ENCODE measurements at places on chromosomes 3 and 15.

- DNase-seq, result no peak
Measured at GRCh38 chr15:27638958-27639357, 460.2 kb downstream of the OCA2 start.

DNA sequence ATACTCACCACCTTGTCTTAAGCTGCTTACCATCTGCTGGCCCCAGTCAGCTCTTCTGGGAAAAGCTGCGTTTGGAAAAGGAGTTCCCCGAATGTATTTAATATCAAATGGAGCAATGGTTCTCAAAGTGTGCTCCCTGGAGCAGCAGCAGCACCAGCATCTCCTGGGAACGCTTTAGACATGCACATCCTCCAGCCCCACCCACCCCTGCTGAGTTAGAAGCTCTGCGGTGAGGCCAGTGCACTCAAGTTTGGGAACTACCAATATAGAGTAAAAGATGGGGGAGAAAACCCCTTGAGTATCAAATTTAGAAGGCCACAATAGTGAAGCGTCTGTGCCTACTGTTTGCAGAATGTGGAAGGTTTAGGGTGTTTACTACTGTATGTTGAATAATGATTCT lies 124.0 kb upstream of the TOPAZ1 start:
- no peak for DNase-seq

DNA sequence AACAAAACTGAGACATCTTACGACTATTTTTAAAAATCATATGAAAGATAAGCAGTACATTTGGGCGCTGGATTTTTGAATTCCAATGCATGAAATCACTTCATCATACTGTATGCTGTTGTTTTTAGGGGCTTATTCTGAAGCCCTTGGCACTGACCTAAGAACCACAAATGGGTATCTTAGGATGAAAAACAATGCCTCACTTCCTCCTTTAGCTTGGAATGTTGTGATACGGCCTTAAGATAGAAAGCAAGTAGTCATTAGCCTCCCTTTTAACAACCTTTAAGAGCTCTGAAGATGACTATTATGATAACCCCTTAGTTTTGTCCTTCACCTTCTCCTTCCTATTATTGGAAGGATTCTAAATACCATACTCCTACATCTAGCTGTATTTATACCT lies 289.8 kb downstream of the ARPP21 start:
- no peak for DNase-seq

- DNase-seq, result no peak
Measured at GRCh38 chr3:100875239-100875638, 118.0 kb downstream of the ABI3BP start.

DNA sequence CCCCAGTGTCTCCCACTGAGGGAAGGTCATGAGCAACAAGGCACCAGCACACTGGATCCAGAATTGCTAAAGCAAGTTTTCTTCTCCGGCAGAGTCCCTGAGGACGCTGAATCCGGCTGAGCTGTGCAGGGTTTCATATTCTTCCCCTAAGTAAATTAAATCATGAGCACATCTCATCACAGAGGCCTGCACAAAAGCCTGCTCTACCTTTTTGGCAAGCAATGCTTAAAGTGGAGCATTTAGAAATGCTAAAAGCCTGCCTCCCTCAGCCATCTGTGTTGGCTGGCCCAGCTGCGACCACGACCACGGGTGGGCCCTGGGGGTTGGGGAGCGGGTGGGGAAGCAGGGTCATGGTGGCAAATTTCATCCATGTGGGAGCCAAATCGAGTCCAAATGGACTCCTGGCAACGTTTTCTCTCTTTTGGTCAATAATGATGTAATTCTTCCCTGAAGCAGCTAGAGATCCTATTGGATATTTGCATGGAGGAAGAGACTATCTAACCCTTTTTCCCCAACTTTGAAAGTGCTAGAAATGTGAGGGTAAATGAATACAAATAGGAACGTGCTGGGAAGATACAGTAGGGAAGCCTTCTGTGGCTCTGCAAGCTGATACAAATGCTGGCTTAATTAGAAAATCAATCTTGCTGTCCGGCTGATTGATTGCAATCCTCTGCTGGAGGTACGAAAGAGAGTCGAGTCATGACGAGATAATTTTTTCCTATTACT lies 532.8 kb upstream of the TBL1XR1 start:
- DNase-seq, result no peak

DNA sequence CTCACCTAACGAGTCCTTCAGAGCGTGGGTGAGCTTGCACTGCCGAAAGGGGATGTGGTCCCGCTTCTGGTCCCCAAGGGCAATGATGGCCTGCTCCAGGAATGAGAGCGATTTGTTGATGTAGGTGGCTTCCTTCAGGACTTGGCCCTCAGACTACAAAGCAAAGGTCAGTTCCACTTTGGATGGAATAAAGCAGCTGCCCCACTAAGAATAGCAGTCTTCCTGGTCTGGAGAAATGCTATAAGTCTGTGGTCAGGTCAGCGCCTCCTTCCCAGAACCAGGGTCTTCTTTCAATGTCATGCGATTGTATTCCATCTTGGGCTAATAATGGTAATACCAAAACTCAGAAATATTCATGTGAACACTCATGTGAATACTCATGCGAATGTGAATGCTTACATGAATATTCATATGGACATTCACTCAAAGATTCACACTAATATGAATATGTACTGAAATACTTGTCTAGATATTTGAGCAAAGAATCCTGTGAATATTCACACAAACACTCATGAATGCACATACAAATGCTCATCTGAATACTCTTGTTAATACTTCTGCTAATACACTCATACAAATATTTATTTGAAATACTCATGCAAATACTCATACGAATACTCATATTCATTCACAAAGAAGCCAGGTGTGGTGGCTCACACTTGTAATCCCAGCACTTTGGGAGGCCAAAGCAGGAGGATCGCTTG lies 16.7 kb downstream of the KIF9 start:
- no peak for DNase-seq

DNA sequence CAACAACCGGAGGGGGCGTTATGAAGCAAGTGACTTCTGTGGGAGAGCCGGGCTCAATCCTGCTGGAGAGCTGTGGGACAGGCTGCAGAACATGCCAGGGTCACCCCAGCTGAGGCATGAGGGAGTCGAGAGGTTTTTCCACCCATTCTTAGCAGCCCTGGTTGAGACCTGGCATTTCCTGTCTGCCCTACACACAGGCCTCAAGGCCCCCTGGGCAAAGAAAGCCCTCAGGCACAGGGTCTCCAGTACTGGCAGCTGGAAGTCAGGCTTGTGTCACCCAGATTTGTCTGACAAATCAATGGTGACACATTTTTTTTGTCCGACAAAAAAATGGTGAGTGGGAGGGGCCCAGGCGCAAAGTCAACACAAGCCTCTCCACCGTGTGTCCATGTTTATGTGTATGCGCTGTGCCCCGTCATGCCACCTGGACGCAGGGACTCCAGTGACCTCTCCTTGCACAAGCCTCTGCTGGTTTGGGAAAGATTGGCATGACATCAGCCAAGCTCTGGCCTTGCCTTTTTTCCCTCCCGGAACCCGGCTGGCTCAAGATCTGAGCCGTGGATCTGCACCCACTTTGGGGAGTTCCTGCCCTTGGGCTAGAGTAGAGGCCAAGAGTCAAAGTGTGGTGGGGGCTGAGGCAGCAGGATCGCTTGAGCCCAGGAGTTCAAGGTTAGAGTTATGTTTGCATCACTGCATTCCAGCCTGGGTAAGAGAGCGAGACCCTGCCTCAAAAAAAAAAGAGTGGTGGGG lies 20.8 kb upstream of the ALAS1 start:
- no peak for DNase-seq

GRCh38 chr3:42682301-42683070 lies 2.9 kb upstream of the KLHL40 start:
- no peak for DNase-seq

- no peak for DNase-seq
Measured at GRCh38 chr3:71355037-71355436, 228.5 kb downstream of the FOXP1 start.

- no peak for DNase-seq
Measured at GRCh38 chr3:157785102-157785826, 282.0 kb upstream of the VEPH1 start.

GRCh38 chr3:23944861-23945662 lies at the start of gene NR1D2:
TSS of gene NR1D2 (plus strand) at chr3:23945286. CDS start at chr3:23945579, 293 bp downstream.
- DNase-seq, result peak; percentile 76

DNA sequence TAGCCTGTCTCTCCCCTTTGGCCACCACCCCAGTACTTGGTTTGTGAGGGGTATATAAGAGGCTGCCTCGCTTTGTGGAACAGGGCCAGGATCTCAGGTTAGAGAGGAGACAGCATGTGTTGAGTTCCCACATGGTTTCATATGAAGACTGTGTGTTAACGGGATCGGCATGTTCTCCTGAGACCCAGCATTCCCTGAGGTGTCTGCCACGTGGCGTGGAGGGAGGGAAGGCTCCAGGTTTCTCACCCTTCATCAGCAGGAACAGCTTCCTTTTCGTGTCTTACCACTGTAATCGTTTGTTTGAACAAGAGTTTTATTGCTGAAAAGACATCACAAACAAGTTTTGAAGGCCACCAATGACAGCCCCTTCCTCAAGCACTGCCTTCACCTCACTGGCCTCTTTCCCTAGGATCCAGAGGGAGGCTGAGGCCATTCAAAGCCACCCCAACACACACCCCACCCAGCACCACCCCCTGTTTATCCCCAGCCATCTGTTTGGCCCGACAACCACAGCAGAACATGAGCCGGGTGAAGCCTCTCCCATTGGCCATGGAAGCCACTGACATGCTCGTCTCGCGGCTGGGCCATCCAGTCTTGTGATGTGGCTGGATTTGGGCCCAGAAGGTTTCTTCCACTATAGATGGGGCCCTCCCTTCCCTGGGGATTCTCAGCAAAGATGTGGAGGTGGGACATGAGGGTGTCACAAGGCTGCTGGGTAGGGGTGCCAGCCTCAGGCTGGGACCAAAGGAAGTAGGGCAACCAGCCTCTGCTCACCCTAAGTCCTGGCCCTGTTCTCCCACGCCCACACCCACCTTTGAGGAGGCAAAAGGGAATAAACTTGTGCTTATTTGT lies 10.0 kb downstream of the BHLHE40 start:
- no peak for DNase-seq

DNA sequence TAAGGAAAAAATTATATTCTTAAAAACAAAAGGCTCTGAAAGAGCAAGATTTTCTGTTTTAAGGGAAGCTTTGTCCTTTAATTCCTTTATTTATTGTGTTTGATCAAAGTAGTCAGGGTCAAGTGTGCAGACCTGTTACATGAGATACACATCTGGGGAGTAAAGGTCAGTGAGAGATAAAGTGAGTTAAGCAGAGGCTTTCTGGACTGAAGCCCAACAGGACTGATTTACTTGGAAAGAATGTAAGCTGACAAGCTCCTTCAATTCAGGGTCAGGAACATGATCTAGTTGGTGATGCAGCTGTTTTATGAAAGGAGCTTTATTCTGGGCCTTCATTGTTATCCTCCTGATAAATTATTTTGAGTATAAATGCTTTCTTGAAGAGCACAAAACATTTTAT lies 20.7 kb upstream of the OTOL1 start:
- no peak for DNase-seq

GRCh38 chr3:171561596-171562323 lies 101.6 kb upstream of the TNIK start:
- DNase-seq, result peak; percentile 27

- peak; percentile 81 for DNase-seq
Measured at GRCh38 chr15:91853511-91853947, at the start of gene SLCO3A1. TSS of gene SLCO3A1 (plus strand) at chr15:91853708.
